ENCODE measurements at places on chromosomes 16 and 17.
A peak's percentile ranks its signal among the peaks of the same experiment; 100 is the strongest.

- DNase-seq, result no peak
Observed at GRCh38 chr17:73021771-73022170, 70.7 kb downstream of the SLC39A11 start.

- DNase-seq, result no peak
Observed at GRCh38 chr17:77746896-77747554, 211.5 kb upstream of the TNRC6C start.

- DNase-seq, result no peak
Observed at GRCh38 chr16:3256866-3257465, 533 bp upstream of the MEFV start.

- peak; percentile 7 for DNase-seq
Observed at GRCh38 chr17:57466017-57466471, 209.7 kb downstream of the MSI2 start.

GRCh38 chr17:71115669-71115972 lies 946.3 kb downstream of the KCNJ2 start:
- DNase-seq, result no peak

DNA sequence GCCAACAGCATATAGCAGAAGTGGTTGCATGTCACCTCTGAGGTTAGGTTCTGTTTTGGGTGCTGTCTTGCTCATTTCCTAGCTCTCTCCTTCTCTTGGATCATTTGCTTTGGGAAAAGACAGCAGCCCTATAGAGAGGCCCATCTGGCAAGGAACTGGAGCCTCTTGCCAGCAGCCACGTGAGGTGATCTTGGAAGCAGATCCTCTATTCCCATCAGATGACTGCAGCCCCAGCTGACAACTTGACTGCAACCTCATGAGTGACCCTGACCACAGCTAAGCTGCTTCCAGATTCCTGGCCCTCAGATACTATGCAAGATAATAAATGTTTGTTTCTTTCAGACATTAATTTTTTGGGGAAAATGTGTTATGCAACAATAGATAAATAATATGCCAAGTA lies 213.3 kb upstream of the HS3ST4 start:
- no peak for DNase-seq

DNA sequence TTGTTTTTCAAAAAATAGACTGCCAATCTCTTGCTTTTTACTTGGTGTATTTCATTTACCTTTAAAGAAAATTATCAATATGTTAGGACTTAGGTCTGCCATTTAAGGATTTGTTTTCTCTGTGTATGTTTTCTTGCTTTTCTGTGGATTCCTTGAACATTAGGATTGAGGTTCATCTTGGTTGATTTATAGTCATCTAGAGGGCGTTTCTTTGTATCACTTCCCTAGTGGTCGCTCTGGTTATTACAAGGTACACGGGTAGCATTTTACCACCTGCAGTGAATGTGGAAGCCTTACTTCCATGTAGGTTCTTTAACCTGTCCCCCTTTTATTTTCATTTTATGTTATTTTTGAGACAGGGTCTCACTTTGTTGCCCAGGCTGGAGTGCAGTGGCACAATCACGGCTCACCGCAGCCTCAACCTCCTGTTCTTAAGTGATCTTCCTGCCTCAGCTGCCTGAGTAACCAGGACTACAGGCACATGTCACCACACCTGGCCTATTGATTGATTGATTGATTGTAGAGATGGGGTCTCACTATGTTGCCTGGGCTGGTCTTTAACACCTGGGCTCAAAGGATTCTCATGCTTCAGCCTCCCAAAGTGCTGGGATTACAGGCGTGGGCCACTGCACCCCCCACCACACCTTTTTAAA lies 35.2 kb upstream of the CBX4 start:
- DNase-seq, result peak; percentile 16

GRCh38 chr17:81419319-81419885 lies 24.1 kb downstream of the BAHCC1 start:
- DNase-seq, result peak; percentile 91

All from NCI-H146 (cell line).